ENCODE measurements at places on chromosomes 12 and 14.

GRCh38 chr14:76432827-76433752, 57.2 kb downstream of the ESRRB start:
- no peak for DNase-seq

GRCh38 chr14:99035712-99036610, 236.0 kb downstream of the BCL11B start:
- no peak for DNase-seq

DNA sequence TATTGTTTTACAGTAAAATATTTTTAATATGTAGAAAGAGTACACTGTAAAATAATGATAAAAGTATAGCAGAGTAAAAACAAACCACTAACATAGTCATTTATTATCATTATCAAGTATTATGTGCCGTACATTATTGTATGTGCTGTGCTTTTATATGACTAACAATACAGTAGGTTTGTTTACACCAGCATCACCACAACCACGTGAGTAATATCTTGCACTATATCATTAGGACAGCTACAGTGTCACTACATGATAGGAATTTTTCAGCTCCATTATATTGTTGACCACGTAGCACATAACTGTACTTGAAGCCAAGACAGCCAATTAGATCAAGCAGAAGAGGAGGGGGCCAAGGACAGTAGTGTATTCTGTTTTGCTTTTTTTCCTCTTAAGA, 415.4 kb downstream of the RAD51B start:
- DNase-seq = no peak

DNA sequence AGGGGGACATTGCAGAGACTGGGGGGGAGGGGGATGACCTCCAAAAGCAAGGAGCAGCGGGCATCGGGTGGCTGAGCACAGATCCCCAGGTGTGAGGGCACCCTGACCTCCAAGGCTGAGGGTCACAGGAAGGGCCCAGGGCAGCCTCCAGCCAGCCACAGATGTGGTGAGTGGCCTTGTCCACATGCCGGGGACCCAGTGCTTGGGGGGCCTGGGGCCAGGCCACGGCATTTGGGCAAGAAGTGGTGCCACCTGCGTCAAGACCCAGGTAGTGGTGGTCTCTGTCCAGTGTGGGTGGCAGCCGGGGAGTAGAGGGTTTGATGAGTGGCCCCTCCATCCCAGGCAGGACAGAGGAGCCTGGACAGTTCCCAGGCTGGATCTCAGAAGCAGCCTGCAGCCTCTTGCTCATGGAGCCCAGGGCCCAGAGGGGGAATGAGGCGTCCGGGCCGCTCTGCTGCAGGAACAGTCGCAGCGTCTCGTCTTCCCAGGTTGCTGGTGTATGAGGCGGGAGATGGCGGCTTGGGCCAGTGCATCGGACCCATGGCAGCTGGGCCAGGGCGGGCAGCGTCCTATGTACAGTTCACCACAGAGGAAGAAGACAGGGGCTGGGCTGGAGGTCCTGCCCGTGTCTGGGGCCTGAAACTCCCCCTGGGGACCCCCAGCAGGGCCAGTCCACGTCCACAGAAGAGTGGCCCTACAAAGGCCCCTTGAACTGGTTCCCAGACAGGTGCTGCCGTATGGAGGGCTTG, 33.5 kb downstream of the CCNK start:
- no peak for DNase-seq

- DNase-seq = no peak
These were observed 76.8 kb downstream of the ATXN7L3B start for GRCh38 chr12:74614426-74614825.

- no peak for DNase-seq
These were observed 35.4 kb downstream of the SRRM4 start for GRCh38 chr12:119016715-119017114.

DNA sequence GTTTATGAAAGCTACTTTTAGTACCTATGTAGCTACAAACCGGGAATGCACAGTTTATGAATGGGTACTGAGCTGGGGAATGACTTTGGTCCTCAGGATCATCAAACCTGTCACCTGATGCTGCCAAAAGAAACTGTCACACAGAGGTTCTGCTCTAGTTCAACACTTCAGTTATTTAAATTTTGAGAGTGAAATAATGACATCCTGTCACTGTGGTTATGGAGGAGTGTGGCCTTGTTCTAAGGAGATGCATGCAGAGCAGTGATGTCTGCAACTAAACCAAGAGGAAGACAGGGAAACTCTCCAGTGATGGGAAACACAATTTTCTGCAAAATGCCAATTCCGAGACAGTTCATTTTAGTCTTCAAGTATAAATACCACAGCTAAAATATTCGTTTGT, 4.8 kb upstream of the AEBP2 start:
- DNase-seq = no peak

DNA sequence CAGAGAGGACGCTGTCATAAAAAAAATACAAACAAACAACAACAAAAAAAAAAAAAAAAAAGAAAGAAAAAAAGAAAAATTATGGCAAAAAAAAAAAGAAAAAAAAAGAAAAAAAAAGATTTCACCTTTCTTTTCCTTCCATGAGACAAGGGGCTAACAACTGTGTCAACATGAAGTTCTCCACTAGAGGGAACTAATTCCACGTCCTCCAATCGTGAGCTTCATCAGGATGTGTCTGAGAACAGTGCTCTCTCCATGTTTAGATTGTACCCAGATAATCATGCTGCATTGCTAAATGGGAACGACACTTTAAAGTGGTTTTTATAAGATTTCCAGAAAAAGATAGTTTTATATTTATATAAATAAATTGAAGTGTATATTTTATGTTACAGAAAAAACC, 96.2 kb upstream of the PTPRB start:
- no peak for DNase-seq

DNA sequence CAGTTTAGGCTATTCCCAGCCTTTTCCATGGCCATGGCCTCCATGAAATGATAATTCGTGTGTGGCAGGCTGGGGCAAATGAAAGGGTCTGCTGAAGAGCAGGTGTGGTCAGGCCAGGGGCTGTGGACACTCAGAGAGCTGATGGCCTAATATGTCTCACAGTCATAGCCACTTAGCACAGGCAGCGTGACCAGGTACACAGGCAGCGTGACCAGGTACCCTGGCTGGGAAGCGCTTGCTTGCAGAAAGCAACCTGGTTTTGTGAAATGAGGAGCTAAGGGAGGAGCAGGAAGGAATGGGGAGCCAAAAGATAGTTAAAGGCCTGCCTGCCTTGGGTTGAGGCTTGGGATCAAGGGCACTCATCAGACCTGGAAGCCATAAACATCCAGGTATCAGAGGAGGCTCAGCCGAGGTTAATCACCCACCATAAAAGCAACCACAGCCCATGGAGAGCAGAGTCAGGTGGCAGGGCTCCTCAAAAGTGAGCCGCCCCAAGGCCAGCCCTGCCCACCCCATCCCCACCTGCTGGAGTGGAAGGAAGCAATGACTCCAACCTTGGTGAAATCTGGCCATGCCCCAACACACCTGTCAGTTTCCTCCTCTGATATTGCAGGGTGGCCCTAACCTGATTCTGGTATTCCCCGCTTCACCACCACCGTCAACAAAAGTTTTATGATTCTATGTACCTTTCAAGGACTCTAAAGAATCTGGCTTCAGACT, 8.0 kb upstream of the KRT8 start:
- no peak for DNase-seq

DNA sequence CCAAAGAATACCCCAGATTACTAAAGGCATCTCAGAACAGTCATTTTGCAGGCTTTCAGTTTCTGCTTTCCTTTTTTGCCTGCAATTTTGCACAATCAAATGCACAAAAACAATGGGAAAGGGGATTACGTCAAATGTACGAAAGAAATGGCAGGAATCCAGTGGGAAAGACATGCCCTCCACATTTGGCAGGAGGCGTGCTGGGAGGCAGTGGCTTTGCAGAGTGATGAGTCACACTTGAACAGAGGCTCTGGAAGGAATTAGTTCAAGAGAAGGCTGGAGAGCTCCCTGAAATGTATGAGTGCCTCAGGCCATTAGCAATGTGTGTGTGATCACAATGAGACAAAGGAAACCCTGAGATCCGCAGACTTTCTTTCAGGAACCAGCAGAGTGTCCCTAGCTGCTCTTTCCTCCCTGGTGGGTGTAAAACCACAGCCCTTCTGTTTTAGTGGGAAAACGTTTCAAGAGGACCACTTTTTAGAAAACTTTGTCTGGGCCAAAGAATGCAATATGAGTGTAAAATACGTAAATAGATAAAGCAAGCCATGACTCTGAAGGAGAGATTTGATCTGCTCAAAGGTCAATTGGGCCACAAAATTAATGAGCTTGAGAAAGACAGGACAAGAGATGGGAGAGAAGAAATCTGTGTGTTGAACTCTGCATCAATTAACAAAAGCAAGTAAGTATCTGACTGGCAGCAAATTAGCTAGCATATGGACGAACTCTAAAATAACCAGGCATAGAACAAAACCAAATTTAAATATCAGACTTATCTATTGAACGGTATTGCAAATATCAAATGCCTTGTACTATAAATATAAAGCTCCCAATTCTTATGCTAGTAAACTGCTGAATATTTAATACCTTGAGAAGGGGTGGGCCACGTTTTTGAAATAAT, 155.4 kb upstream of the PDE3A start:
- no peak for DNase-seq

DNA sequence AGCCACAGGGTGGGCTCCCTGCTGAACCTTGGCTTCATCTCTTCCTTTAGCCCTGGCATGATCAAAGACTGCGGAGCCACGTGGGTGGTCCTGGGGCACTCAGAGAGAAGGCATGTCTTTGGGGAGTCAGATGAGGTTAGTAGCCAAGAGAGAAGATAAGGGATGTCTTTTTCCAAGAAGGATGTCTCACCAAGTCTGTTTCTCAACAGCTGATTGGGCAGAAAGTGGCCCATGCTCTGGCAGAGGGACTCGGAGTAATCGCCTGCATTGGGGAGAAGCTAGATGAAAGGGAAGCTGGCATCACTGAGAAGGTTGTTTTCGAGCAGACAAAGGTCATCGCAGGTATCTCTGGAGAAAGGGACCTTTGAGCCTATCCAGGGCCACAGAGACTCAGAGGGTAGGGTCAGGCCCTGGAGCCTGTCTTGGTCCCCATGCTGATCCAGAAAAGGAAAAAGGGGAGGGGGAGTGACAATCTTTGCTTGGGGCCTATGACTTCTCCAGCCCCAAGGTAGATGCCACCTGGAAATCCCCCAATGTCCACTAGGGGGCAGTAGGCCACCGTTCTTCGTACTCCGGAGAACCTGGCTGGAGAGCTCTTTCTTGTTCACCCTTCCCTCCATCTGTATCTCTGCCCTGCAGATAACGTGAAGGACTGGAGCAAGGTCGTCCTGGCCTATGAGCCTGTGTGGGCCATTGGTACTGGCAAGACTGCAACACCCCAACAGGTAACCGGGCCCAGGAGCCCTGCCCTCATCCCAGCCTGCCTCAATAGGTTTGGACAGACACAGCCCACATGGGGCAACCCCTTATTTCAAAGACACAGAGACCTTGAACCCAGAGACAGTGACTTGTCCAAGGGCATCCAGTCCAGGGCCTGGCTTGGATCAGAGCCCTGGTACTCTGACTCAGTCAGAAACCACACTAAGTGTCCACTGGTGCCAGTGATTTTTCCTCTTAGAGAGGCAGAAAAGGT, 2.0 kb downstream of the TPI1 start:
- peak; percentile 76 for DNase-seq

- DNase-seq = no peak
These were observed 2.8 kb downstream of the NKX2-8 start for GRCh38 chr14:36579573-36580140.

- peak; percentile 8 for DNase-seq
These were observed 79.8 kb downstream of the SRRM4 start for GRCh38 chr12:119060847-119061796.

DNA sequence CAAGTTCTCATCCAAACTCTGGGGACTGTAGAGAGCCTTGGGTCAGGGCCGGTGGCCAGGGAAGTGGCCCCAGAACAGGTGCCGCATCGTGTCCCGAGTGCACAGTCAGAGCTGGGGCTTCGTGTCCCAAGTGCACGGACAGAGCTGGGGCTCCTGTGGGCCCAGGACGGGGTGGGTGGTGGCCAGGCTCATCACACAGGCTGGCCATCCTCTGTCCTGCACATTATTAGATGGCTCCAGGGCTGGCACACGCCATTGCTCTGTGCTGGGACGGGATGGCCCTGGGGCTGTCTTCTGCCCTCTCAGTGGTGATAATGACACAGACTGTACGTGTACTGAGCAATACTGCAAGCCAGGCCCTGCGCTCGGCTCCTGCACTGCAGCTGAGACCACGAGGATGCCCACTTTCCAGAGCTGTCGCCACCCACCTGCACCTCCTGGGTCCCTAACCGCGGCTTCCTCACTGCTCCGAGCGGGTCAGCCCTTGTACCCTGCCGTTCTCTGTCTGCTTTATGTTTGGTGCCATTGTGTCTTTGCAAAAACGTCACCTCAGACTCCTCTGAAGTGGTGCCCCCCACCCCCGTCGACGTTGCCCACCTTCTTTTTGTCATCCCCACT, 1.9 kb downstream of the FBRSL1 start:
- DNase-seq = no peak

DNA sequence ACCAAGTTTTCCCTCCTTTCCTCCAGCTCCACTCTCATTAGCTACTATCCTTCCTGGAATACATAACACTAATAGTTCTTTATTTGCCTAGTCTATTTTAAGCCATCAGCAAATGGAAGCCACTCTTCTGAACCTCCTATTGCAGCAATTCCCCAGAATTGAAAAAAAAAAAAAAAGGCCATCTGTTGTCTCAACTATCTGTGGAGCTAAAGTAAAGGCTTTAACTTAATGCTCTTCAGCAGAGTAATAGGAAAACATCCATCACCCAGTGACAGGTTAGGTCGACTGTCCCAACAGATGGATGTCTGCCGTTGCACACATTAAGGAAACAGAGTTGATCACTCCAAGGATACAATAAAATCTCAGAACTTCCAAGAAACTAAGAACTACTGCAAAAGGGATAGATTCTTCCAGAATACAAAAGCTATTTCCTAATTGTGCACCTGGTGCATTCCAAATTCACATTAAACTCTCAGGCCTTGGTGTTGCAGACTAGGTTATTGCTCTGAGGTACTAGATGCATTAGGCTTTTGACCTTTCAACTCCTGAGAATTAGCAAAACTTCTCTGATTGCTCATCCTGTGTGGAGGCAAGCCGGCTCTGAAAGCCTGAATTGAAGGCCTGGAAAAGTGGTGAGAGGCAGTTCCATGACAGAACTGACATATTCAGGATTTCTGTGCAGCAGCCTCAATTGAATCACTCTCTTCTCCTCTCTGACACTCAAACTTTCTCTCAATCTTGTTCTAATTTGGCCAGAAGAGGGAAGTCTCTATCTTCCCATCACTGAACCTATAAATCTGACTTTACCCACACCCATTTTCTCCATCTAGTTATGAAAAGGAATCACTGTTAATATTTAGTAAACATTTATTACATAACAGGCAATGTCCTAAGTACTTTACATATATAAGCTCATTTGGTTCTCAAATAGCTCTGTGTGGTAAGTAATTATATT, 238.4 kb upstream of the HMGA2 start:
- DNase-seq = no peak

- DNase-seq = no peak
These were observed 22.3 kb downstream of the SYT1 start for GRCh38 chr12:78886719-78887407.

- DNase-seq = no peak
These were observed 78.5 kb upstream of the SSTR1 start for GRCh38 chr14:38129192-38129591.

GRCh38 chr12:121364683-121365121, 12.5 kb upstream of the ANAPC5 start:
- no peak for DNase-seq

- no peak for DNase-seq
These were observed 77.0 kb downstream of the BICD1 start for GRCh38 chr12:32183650-32184049.
